ENCODE measurements at places on chromosomes 2 and 18.

DNA sequence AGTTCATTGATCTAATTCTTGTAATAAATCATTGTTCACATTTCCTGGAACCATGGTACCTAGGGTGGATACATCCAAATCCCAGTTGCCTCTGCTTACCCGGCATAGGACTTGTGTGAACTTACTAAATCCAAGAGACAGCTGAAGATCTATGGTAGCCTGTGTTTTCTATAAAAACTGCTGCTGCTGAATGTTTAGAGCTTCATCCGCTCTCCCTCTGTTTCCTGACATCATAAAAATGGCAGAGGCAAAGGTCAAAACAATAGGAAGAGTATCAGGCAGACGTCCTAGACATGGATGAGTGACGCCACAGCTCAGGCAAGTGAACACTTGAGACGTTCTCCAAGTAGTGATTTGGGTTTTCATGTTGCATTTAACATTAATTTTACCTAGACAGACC is 258.3 kb downstream of the ALPK2 start:
- H3K4me3 ChIP-seq = no peak overlapping the region
- DNase-seq = no peak
- H3K36me3 ChIP-seq = peaks cover 4% of the 10 kb centered on the region

GRCh38 chr2:173652311-173652710 is 297.6 kb downstream of the CDCA7 start:
- peak overlapping the region; percentile 82 for H3K27ac ChIP-seq
- H3K27me3 ChIP-seq = no peaks in the 10 kb centered on the region
- peaks cover 30% of the 10 kb centered on the region for H3K4me1 ChIP-seq
- peak; percentile 78 for DNase-seq
- no peaks in the 10 kb centered on the region for H3K36me3 ChIP-seq

DNA sequence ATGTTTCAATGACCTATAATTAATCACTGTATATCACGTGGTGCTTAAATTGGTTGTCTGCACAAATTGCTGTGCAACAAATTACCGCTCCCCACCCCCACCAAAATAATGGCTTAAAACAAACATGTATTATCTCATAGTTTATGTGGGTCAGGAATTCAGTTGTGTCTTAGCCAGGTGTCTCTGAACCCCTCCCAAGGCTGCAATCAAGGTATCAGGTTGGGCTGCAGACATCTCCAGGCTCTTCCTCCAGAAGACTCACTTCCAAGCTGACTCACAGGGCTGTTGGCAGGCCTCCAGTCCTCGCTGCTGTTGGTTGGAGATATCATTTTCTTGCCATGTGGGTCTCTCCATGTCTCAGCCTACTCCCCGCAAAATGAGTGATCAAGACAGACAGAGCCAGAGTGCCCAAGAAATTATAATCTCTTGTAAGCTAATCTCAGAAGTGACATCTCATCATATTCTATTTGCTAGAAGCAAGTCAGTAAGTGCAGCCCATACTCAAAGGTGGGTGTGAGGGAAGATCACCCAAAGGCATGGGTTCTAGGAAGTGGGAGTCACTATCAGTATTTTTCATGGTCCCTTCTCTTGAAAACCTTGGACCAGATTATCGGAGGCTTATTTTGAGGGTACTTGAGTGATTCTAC is 38.4 kb downstream of the SPC25 start:
- no peaks in the 10 kb centered on the region for H3K36me3 ChIP-seq
- H3K27me3 ChIP-seq = no peaks in the 10 kb centered on the region
- no peak overlapping the region for H3K4me3 ChIP-seq
- no peak for DNase-seq
- H3K27ac ChIP-seq = no peak overlapping the region
- no peaks in the 10 kb centered on the region for H3K4me1 ChIP-seq

- H3K36me3 ChIP-seq = no peaks in the 10 kb centered on the region
- H3K4me3 ChIP-seq = no peak overlapping the region
- no peaks in the 10 kb centered on the region for H3K27me3 ChIP-seq
- no peaks in the 10 kb centered on the region for H3K4me1 ChIP-seq
- H3K27ac ChIP-seq = no peak overlapping the region
These were observed 286.7 kb upstream of the LRRTM1 start for GRCh38 chr2:80591233-80591632.

DNA sequence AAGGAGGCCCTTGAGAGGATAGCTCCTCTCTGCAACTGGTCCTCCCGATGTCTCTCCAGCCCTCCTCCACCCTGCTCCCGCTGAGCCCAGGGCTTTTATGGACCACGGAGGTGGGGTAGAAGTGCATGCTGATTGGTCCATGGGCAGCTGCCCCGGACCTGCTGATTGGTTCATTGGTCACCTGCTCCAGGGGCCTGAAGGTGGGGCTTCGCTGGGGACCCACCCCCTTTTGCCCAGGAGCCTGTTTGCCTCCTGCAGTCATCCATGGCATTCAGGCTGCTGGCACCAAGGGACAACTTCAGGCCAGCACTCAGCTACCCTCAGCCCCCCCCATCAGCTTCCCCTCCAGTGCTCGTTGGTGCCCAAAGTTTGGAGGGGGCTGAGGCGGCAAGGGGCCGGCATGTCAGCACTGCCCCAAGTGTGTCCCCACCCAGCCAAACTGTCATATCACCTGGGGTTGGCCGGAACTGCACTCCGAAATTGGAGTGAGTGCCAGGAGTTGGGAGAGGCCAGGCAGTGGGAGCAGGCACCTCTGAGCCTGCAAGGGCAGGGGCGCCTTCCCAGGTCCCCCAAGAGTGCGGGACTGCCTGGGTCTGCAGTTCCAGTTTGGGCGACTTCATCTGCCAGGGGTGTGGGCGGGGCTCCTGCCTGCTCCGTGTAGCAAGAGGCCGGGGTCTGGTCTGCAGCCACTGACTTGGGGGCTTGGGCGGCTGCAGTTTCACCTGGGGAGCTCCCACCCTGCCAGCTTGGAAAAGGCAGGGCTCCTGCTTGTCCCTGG is 288.9 kb downstream of the RDH14 start:
- no peak for DNase-seq
- no peaks in the 10 kb centered on the region for H3K27me3 ChIP-seq
- no peaks in the 10 kb centered on the region for H3K36me3 ChIP-seq

DNA sequence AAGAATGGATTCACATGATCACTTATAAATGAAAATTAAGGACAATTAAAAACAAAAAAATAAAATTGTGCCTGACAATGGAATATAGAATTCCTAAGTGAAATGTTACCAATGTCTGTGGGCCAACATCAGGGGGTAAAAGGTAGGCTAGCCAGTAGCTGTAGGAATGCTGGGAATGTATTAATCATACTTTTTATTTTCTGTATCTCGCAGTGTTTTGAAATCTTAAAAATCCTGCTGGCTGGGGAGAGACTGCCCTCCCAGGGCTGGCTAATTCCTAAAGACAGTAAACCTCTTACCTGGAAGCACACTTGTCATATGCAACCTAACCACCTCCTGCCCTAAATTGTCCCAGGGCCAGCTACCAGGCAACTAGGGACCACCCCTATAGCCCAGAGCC is 69.8 kb downstream of the REV1 start:
- H3K27me3 ChIP-seq = no peaks in the 10 kb centered on the region
- peaks cover 19% of the 10 kb centered on the region for H3K36me3 ChIP-seq
- H3K4me1 ChIP-seq = no peaks in the 10 kb centered on the region
- no peak overlapping the region for H3K4me3 ChIP-seq

GRCh38 chr2:173149491-173149890 is 73.8 kb downstream of the MAP3K20 start:
- no peaks in the 10 kb centered on the region for H3K36me3 ChIP-seq
- H3K27ac ChIP-seq = peak overlapping the region; percentile 91
- peaks cover 68% of the 10 kb centered on the region for H3K4me1 ChIP-seq
- DNase-seq = no peak

- no peaks in the 10 kb centered on the region for H3K4me1 ChIP-seq
- H3K27ac ChIP-seq = no peak overlapping the region
- H3K27me3 ChIP-seq = no peaks in the 10 kb centered on the region
- no peaks in the 10 kb centered on the region for H3K36me3 ChIP-seq
These were observed 118.8 kb downstream of the MGAT5 start for GRCh38 chr2:134372611-134373131.

- DNase-seq = no peak
- no peaks in the 10 kb centered on the region for H3K4me1 ChIP-seq
- H3K4me3 ChIP-seq = no peak overlapping the region
- no peaks in the 10 kb centered on the region for H3K27me3 ChIP-seq
- no peak overlapping the region for H3K27ac ChIP-seq
- no peaks in the 10 kb centered on the region for H3K36me3 ChIP-seq
These were observed 8.6 kb upstream of the RPL37A start for GRCh38 chr2:216490061-216490460.

DNA sequence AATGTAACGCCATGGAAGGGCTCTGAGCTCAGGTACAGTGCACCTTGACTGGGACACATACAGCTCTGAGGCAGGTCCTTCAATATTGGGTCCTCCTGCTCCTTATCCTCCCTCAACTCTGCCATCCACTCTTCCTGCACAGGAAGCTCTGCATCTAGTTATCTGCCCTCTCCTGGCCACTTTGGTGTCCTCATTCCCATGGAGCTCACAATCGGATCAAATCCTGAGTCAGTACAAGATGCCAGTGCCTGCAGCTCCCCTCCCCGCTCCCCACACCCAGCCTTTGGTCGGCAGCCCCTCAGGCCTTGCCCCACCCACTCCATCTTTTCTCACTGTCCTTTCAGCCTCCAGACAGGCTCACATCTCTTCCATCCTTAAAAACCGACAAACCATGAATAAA is 58.0 kb downstream of the LRRFIP1 start:
- H3K27me3 ChIP-seq = no peaks in the 10 kb centered on the region
- H3K4me3 ChIP-seq = no peak overlapping the region

DNA sequence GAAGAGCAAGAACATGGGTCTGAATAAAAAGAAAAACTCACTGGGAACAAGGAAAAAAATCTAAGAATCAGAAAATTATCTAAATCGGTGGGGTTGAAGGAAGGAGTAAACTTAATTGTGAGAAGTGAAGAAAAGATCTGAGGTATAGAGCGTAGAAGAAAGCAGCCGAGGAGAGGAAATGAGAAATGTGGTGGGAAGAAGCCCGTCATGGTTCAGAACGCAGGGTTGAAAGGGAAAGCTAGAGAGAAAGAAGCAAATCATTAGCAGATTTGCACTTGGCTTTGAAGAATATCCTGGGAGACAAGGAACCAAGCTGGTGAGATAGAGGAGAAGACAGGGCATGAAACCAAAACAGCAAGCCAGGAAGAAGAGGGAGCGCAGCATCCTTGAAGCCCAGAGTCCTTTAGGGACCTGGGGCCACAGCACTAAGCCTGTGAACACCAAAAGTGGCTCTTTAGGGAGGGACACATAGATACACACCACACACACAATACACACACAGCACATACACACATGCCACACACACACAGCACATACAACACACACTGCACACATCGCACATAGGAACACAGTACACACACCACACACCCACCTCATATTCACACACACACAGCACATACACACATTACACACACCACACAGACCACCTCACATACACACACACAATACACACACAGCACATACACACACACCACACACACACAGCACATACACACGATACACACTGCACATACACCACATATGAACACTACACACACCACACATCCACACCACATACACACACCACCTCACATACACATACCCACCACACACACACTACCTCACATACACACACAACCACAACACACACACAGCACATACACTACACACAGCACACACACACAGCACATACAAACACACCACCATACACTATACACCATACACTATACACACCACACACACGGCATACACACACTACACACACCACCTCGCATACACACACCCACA is 274.6 kb downstream of the ETAA1 start:
- H3K27ac ChIP-seq = no peak overlapping the region
- no peaks in the 10 kb centered on the region for H3K27me3 ChIP-seq
- H3K36me3 ChIP-seq = no peaks in the 10 kb centered on the region

DNA sequence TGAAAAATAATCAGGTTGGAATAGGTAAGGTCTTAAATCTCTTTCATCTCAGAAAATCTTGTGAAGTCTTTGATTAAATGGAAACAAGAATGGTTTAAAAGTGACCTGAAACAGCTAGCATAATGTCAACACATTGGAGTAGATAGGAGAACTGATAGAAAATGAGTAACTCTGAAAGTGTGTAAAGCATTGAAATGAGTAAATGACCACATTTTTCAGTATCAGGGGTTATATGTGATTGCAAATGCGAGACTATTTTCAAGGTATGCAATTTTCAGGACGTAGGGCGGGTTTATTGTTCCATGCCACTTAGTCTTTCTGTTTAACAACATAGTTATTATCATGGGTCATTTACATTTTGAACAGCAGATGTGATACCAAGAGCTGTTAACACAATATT is 1383.2 kb downstream of the LRP1B start:
- H3K4me3 ChIP-seq = no peak overlapping the region
- no peaks in the 10 kb centered on the region for H3K27me3 ChIP-seq
- DNase-seq = no peak
- H3K4me1 ChIP-seq = no peaks in the 10 kb centered on the region

DNA sequence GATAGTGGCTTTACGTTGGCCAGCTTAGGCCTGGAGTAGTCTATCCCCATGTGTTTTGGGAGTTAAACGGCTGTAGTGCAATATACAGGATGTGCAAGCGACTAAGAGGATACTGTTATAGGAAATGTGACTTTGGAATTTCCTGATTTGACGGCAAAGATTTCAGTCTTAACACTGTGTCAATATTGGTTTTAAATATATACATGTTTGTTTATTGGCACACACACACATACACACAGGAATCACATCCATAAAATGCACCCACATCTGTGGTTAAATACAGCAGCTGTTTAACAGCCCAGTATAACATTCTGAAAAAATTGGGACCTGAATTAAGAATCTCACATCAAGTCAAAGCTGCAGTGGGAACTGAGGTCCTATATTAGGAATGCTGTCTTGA is 347.1 kb downstream of the TXNL1 start:
- H3K27ac ChIP-seq = no peak overlapping the region
- no peak overlapping the region for H3K4me3 ChIP-seq
- no peaks in the 10 kb centered on the region for H3K27me3 ChIP-seq
- no peak for DNase-seq
- no peaks in the 10 kb centered on the region for H3K4me1 ChIP-seq

DNA sequence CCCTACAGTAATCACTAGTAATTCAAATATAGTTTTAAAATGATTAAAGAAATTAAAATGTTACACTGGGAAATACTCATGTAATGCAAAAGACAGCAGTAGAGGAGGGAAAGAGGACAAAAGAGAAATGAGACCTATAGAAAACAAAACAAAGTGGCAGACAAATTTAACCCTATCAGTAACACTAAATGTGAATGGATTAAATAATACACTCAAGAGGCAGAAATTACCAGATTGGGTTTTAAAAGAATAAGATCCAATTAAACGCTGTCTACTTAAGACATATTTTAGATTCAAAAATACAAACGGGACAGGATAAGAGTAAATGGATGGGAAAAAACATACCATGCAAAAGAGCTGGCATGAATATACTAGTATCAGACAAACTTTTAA is 17.0 kb downstream of the TLK1 start:
- H3K4me3 ChIP-seq = no peak overlapping the region
- peaks cover 29% of the 10 kb centered on the region for H3K4me1 ChIP-seq
- no peak overlapping the region for H3K27ac ChIP-seq
